ENCODE measurements at places on chromosomes 11 and 22. TPM values are rescaled to one million over a fixed set of nuclear protein-coding genes. Genes with fewer than 3 reads are reported as not detected.

SPI1 gene
- total RNA-seq, result 0.25 TPM

CCT8L2 gene
- total RNA-seq, result not detected

MUC5AC gene
- not detected for total RNA-seq

GRIA4 gene
- not detected for total RNA-seq

SAC3D1 gene
- 16.2 TPM for total RNA-seq

NCAM1 gene
- total RNA-seq, result not detected

OR52I2 gene
- not detected for total RNA-seq

MYO18B gene
- total RNA-seq, result 2.1 TPM

DDTL gene
- total RNA-seq, result not detected

CPSF7 gene
- total RNA-seq, result 139 TPM

CASP12 gene
- not detected for total RNA-seq

PLA2G3 gene
- not detected for total RNA-seq

CRACR2B gene
- 0.76 TPM for total RNA-seq

SLC22A9 gene
- not detected for total RNA-seq

EFCAB6 gene
- total RNA-seq, result 0.37 TPM

LIF gene
- 288 TPM for total RNA-seq

GP1BB gene
- total RNA-seq, result not detected

FJX1 gene
- total RNA-seq, result 3.8 TPM

C11orf54 gene
- total RNA-seq, result 14.5 TPM

CDCA5 gene
- 130 TPM for total RNA-seq

POU2AF3 gene
- not detected for total RNA-seq

SPON1 gene
- total RNA-seq, result 0.95 TPM

MS4A15 gene
- not detected for total RNA-seq

HOATZ gene
- total RNA-seq, result not detected

EMID1 gene
- not detected for total RNA-seq

RFPL1 gene
- total RNA-seq, result not detected

RBM4B gene
- 12.2 TPM for total RNA-seq

KCNJ1 gene
- not detected for total RNA-seq

RAB38 gene
- 20.4 TPM for total RNA-seq

OR51V1 gene
- not detected for total RNA-seq

ZDHHC24 gene
- total RNA-seq, result 9.6 TPM

PHF21B gene
- 0.10 TPM for total RNA-seq

MS4A7 gene
- not detected for total RNA-seq

GLB1L2 gene
- total RNA-seq, result 9.3 TPM

SNAP29 gene
- 21.5 TPM for total RNA-seq

ELF5 gene
- not detected for total RNA-seq

DEUP1 gene
- total RNA-seq, result not detected

MS4A6A gene
- total RNA-seq, result not detected

TCN2 gene
- 0.48 TPM for total RNA-seq

SYT8 gene
- total RNA-seq, result not detected

MAPK8IP2 gene
- total RNA-seq, result 0.21 TPM

FXYD2 gene
- 8.8 TPM for total RNA-seq

CRYBA4 gene
- not detected for total RNA-seq

JAML gene
- 150 TPM for total RNA-seq

TRIM49B gene
- total RNA-seq, result not detected

SHANK3 gene
- total RNA-seq, result 0.30 TPM

UBQLNL gene
- total RNA-seq, result 0.19 TPM

TANGO2 gene
- total RNA-seq, result 21.5 TPM

SOX6 gene
- 0.04 TPM for total RNA-seq

C11orf91 gene
- total RNA-seq, result 0.28 TPM

TIMP3 gene
- 0.14 TPM for total RNA-seq

MAJIN gene
- total RNA-seq, result not detected

CACNA1I gene
- total RNA-seq, result 0.27 TPM

ST14 gene
- 0.48 TPM for total RNA-seq

ARL2 gene
- 114 TPM for total RNA-seq

NTM gene
- total RNA-seq, result not detected

RAG2 gene
- not detected for total RNA-seq

RRP7A gene
- 193 TPM for total RNA-seq

All from activated naive CD8-positive, alpha-beta T cell treated with anti-CD3 and anti-CD28 coated beads for 36 hours (primary cell).